ENCODE measurements at places on chromosomes 1 and 21.
A peak's percentile ranks its signal among the peaks of the same experiment; 100 is the strongest.

DNA sequence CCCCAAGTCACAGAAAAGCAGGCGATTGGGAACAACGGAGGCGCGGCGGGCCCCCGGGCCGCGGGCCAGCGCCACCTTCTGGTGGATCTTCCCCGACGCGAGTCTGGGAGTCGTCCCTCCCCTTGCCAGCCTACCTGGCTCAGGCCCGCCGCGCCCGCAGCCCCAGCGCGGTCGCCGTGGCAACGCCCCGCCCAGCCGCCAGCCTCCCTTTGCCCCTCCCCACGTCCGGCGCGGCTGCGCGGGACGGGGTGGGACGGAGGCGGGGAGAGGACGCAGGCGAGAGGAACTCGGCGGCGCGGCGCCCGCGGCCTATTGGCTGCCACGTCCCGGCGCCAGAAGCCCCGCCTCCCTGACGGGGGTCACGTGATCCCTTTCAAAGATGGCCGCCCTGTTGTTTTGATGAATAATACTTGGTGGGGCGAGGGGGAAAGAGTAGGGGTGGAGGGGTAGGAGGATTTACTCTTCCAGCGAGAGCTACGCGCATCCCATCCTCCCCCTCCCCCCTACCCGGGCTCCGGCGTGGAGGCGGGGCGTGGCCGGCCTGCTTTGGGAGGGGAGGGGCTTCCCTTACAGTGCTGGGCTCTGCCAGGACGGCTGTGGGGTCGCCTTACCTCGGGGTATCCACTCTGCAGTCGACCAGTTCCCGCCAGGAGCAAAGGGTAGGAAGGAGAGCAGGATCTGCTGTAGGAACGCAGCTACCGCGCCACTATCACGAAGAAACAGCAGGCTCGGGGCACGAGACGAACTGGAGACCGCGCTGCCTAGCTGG is at the start of gene UBE4B:
TSS of gene UBE4B (plus strand) at position 369 of the 769 bp plus-strand sequence. CDS start 713 bp downstream, outside the sequence.
- peak; percentile 86 for DNase-seq

- DNase-seq, result no peak
Observed at GRCh38 chr1:36183309-36183856, 27.4 kb downstream of the MAP7D1 start.

- DNase-seq, result no peak
Observed at GRCh38 chr21:35458405-35458804, 409.3 kb upstream of the RUNX1 start.

DNA sequence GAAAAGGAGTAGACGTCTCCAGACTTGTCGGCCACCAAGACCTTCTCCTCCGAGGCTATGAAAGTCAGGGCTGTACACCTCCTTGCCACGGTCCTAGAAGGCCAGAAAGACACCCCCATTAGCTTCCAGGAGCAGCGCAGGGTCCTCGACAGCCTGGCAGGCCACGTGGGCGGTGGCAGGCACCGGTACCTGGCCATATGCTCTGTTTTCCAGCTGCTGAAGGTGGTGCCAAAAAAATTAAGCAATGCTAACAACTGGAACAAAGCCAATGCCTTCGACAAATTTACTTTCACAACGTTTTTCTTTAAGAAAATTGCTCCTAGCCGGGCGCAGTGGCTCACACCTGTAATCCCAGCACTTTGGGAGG is 15.9 kb downstream of the WDR4 start:
- no peak for DNase-seq
